ENCODE measurements at places on chromosomes 11 and 22.

GRCh38 chr11:126165311-126165720 is 46.1 kb downstream of the RPUSD4 start:
- no peak for DNase-seq

DNA sequence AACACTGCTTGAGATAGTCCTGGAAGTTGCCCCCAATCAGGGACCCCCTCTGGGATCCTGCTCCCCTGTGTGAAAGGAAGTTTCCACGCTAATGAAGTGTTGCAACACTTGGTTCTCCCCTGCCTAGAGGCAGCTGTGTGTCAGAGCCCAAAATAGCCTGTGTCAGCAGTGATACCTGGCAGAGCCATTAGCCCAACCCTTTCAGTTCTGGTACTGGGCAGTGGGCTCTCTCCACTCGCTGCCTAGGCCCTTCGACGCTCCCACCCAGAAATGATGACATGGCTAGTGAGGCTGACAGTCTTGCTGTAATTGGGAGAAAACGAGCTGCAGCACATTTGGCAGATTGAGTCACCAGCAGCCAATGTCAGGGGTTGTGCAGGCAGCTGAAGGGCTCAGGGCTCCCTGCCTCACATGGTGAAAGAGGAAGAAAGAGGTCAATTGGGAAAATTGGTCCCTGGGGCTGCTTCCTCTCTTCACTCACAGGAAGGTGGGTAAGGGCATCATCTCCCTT is 1.4 kb upstream of the NXF1 start:
- no peak for DNase-seq

- DNase-seq = no peak
Measured at GRCh38 chr11:17400048-17400775, 11.8 kb upstream of the KCNJ11 start.

DNA sequence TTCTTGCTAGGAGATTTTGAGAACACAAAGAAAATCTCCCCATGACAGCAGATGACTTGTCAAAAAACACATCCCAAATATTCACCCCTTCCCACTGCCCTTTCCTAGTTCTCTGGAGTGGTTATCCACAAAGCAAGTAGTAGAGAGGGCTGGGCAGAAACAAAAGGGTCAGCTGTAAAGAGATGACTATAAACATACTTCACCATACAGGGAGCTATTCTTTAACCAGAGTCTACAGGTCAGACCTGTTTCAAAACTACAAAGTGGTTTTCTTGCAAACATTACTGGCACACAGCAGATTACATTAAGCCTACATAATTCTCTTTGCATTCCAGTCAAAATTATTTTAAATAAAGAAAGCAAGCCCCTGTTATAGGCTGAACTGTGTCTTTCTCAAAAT is 47.7 kb upstream of the NFRKB start:
- DNase-seq = no peak

DNA sequence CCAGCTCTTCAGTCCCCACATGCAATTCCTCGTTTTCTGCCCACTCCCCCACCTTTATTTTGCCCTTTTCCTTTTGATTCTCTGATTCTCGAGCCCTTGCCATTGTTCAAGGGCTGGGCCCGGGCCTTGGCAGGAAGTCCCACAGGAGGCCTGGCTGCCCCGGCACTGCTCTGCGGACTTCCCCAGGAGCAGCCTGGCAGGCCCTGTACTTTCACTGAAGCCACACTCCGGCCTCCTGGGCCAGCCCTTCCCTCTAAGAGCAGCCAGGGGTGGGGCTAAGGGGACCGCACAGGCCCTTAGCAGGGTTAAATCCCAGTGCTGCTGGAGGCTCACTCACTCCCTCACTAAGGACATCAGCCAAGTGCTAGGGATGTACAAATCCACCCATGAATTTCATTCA is 4.1 kb downstream of the LRRC32 start:
- DNase-seq = no peak

- DNase-seq = peak; percentile 73
Measured at GRCh38 chr11:86174101-86175046, 70.2 kb upstream of the EED start.

DNA sequence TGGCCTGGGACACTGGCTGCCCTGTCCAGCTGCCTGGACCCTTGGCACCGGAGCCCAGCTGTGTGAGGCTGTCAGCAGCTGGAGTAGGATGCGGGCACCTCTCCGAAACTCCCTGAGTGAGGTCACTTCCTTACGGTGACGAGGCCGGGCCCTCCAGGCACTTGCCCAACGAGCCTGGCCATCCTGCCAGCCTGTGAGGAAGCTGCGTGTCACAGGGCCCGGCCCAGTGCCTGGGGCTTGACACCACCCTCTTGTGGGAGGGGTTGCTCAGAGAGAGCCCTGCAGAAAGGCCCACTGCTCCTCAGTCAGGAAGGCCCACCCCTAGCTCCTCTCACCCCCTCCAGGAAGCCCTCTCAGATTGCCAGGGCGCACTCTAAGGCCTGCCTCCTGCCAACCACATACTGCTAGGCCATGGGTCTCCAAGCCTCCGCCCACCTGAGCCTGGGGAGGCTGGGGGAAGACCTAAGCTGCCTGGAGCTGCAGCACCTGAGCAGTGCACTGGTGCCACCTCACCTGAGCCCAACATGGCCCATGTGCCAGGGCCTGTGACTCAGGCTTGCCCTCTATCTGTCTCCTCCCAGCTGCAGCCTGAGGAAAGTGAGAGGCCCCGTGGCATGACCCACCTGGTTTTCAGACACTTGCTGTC is 4.3 kb upstream of the PHLDA2 start:
- peak; percentile 90 for DNase-seq

DNA sequence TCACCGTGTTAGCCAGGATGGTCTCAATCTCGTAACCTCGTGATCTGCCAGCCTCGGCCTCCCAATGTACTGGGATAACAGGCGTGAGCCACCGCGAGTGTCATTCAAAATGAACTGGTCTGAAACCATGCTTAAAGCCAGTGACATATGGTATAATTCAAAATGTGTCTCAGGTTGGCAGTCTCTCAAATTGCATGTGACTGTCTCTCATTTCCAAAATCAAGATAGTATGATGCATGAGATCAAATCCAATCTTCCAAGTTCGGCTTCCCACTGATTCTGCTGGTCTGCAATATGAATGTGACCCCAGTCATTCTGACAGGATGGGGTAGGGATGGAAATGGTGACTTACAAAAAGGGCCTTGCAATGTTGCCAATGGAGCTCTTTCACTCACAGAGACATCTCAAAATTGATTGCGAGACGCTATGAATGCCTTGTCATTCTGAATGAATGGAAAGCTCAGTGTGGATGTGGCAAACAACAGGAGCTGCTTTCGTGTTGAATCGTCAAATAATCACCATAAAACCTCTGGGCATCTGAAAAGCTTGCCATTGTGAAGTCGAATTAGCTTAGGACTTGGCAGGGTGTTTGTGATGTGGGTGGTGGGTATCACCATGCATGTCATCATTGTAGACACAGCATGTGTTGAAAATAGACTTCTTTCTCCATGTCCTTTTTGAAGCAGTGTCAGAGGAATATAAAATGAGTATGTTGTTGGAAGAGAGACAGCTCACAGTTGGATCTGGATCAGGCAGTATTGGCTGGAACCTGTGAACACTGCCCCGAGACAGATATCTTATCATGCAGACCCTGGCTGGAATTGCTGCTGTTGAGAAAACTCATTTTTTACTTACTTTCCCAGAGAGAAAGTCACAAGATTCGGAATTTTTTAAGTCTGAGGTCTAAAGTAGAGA is 12.2 kb downstream of the SLN start:
- no peak for DNase-seq

DNA sequence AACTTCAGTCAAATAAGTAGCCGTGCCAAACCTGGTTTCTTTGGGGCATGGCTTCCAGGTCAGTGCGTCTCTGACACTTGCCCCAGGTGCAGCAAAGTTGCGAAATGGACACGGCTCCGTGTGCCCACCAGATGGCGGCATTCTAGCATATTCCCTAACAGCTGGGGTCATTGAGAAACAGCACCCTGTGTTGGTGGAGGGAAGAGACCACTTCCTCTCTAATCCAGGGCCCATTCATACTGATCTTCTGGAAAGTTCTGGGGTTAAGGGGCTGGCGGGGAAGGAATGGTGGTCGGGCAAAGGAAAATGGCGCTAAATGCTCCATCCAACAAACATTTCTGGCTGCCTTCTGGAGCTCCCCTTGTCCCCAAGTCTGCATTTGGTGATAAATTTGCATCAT is 141.2 kb upstream of the TIMP3 start:
- DNase-seq = peak; percentile 65

DNA sequence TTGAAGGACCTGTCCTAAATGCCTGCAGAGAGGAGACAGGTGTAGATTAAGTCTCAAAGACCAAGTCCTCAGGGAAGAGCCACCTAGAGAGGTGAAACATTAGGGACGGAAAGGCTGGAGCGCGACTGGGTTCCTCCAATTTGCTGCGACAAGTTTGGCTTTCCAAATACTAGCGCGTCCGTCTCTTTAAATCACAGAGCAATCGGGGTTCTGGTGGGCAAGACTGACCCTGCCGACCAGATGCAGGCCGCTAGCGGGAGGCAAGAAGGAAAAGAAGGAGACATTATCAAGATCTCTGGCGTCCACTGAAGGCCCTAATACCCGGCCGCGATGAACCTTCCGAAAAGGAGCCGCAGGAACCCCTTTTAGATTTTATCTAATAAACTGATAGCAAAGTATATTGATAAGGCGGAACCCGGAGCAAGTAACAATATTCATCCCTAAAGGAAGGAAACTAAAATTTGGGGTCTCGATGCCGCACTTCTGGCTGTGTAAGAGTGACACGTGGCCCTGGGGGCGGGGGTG is 128.2 kb upstream of the C11orf58 start:
- no peak for DNase-seq

DNA sequence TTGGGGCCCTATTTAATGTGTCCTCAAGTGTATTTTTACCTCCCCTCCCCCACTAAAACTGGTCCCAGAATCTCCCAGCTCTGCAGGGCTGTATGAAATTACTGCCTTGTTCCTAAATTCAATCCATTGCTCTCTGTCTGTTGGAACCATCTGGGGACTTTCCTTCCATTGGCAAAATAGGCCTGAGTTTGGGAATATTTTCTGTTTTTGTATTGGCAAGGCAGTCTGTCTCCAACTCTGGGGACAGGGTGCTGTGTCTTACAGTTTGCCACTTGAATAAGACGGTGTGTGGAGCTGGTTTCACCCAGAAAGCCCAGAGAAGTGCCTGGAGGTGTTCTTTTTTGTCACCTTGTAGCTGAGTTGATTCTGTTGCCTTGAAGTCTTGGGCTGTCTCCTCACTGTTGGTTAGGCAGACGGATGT is 1.3 kb downstream of the PACS1 start:
- DNase-seq = no peak

DNA sequence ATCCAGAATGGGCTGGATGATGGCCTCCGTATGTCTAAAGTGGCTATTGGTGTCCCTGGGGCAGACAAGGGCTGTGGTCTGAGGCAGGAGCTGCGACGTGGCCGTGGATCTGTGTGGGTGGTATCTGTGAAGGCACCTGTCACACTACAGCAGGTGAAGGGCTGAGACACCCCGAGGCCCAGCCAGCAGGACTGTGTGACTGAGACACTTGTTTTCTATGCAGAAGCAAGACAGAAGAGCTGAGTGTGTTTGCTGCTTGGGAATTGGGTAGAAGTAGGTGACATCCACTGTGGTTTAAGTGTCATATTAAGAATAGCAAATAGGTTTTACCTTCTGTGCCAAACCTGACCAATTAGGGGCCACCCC is 35.0 kb downstream of the AMPD3 start:
- no peak for DNase-seq

- no peak for DNase-seq
Measured at GRCh38 chr11:110287537-110287936, 8.9 kb downstream of the RDX start.

Measured in RWPE1 (cell line).